Renal cortical epithelial cell (primary cell): ENCODE measurements at places on chromosomes 16 and 17.

GRCh38 chr16:27920391-27920891 lies 143.1 kb downstream of the GSG1L start:
- DNase-seq, result no peak

- DNase-seq, result peak; percentile 55
Observed at GRCh38 chr17:31487648-31488263, 96.3 kb downstream of the RAB11FIP4 start.

GRCh38 chr17:17924131-17924856 lies 47.9 kb downstream of the TOM1L2 start:
- no peak for DNase-seq

GRCh38 chr17:76354317-76354729 lies 607 bp upstream of the PRPSAP1 start:
- DNase-seq, result no peak

- no peak for DNase-seq
Observed at GRCh38 chr17:4142107-4142900, 526 bp downstream of the ZZEF1 start.

GRCh38 chr17:66746736-66747135 lies 88.2 kb upstream of the CACNG5 start:
- DNase-seq, result no peak

DNA sequence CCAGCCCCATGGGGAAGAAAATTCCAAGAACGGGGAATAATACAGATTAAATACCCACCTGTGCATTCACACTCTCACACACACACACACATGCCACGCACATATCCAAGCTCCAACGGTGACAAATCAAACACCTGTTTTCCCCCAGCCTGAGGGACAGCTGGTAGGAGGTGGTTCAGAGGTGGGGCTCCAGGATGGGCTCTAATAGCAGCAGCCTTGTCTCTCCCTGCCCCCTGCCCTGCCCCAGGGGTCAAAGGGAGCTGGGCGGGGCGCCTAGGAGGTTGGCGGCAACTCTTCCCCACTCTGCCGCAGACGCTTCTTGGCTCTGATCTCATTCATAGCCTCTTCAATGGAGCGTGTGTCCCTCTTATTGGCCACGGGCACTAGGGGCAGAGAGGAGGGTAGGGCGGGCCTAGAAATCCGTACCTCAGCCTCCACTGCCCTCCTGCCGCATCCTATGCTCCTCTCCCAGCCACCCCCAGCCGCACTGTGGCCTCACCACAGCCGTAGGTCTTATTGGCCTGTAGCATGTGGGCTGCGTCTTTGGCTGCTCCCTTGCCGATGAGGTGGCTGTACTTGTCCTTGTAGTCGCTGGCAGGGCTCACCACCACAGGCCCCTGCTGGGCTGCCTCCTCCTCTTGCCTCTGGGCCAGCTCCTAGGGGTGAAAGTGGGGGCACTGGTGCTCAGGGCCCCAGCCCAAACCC lies 8.2 kb downstream of the SPAG7 start:
- no peak for DNase-seq

DNA sequence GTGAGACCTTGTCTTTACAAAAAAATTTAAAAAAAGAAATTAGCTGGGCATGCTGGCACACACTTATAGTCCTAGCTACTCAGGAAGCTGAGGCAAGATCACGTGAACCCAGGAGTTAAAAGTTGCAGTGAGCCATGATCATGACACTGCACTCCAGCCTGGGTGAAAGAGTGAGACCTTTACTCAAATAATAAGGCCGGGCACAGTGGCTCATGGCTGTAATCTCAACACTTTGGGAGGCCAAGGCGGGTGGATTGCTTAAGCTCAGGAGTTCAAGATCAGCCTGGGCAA lies 11.5 kb upstream of the RIPOR1 start:
- no peak for DNase-seq

DNA sequence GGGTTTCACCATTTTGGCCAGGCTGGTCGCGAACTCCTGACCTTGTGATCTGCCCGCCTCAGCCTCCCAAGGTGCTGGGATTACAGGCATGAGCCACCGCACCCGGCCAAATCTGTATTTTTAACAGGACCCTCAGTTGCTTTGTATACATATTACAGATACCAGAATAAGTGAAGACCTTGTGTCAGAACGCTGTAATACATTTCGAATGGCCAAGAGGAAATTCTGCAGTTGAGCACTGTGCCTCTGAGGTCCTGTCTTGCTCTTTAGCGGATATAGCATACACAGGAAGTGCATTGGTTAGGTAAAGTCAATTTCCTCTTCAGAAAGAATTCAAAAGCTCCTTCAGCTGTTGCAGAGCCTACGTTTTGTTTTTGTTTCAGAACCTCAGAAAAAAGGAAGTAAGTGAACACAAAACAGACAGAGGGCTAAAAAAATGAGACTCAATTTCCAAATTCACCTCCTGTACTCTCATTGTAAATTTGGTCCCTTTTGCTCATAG lies 15.7 kb downstream of the CRLF3 start:
- DNase-seq, result no peak

GRCh38 chr16:10531582-10531981 lies 48.8 kb downstream of the EMP2 start:
- DNase-seq, result no peak

DNA sequence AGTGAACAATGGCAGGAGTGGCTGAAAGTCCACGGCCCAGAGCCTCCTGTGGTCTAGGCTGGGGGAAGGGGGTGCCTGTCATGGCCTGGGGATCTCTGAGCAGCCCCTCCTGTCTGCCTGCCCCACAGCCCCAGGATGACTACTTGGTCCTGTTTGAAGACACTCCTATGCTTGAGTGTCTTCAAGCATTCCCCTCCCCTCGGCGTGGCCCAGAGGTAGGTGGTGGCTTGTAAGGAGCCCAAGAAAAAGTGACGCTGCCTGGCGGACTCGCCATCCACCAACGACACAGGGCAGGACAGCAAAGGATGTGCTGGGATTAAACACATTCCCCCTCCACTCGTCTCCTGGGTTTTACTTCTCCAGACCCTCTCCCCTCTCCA lies 5.7 kb downstream of the SULT1A1 start:
- no peak for DNase-seq

- peak; percentile 72 for DNase-seq
Observed at GRCh38 chr16:88455610-88456355, 2.7 kb downstream of the ZFPM1 start.

DNA sequence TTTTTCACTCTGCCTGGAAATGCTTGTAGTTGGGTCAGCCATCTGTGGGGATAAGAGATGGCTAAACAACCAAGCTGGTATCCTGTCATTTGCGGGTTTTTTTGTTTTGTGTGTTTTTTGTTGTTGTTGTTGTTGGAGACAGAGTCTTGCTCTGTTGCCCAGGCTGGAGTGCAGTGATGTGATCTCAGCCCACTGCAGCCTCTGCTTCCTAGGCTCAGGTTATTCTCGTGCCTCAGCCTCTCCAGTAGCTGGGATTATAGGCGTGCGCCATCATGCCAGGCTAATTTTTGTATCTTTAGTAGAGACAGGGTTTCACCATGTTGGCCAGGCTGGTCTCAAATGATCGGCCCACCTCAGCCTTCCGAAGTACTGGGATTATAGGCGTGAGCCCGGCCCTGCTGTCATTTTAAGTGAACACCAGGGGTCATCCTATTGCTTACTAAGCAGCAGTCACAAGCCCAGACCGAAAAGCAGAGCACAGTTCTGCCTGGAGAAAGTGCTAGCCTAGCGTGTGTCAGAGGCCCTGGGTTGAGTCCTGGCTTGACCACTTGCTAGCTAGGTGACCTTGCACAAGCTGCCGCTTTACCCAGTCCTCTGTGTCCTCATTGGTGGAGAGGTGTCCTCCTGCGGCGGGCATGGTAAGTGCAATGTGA lies 4.6 kb downstream of the SMCR8 start:
- peak; percentile 73 for DNase-seq

DNA sequence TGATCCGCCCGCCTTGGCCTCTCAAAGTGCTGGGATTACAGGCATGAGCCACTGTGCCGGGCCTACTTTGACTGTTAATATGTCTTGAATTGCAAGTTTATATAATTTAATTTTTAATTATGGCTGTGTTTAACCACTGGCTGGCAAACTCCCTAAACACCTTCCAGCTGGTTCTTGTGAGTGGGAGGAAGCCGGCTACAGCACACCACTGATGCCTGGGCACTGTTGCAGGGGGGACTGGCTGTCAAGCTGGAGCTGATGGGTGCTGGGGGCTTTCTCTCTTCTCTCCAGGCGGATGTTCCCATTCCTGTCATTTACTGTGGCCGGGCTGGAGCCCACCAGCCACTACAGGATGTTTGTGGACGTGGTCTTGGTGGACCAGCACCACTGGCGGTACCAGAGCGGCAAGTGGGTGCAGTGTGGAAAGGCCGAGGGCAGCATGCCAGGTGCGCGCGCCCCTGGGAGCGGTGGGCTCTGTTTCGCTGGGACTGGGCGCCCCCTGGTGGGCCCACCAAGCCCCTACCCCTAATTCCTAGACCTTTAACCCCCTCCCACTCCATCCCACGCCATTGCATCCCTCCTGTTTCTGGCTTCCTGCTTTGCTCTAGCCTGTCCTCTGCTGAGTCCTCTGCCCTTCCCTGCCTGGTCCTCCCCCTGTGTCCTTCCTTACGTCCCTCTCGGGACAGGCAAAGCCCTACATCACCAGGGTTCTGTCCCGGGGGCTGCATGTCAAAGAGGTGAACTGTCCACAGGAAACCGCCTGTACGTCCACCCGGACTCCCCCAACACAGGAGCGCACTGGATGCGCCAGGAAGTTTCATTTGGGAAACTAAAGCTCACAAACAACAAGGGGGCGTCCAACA lies 9.5 kb downstream of the TBX21 start:
- DNase-seq, result no peak

GRCh38 chr17:68580236-68580770 lies 20.9 kb downstream of the FAM20A start:
- DNase-seq, result peak; percentile 92

- DNase-seq, result no peak
Observed at GRCh38 chr16:85649411-85650134, 36.5 kb downstream of the GSE1 start.

GRCh38 chr17:794876-795275 lies 12.7 kb downstream of the MRM3 start:
- peak; percentile 53 for DNase-seq

DNA sequence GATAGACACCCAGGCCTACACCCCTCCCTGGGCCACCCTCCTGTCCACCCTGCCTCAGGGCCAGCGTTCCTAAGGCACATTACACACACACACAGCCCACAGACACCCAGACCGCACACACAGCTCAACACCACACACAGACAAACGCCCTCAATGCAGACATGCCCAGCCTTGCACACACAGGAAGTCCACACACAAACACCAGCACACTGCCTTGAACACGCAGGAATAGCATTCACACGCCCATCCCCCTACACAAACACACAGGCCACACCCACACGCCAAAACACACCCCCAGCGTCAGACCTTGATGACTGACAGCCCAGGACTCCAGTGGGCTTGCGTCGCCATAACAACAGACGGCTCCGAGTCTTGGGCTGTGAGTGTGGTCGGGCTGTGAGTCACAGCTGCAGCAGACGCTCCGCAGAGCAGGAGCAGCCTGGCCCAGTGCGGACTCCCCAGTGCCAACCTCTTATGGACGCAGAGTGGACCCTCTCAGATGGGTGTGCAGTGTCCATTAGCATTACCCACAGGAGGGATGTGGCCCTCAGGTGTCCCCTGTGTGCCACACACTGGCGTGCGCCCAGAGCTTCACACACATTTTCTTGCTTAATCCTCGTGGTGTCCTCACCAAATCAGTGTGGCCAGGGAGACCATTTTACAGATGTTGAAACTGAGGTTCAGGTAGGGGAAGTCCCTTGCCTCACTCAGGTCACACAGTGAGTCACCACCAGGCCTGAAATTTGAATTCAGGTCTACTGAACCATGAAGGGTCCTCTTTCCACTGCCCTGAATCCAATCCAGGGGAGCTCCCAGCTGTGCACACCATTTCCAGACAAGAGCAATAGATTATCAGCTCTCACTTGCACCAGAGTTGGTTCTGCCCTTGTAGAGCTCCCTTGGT lies 17.8 kb upstream of the RAI1 start:
- DNase-seq, result peak; percentile 93

- peak; percentile 85 for DNase-seq
Observed at GRCh38 chr16:19517424-19518089, 4.3 kb downstream of the GDE1 start.

- DNase-seq, result no peak
Observed at GRCh38 chr16:8964462-8964861, 756 bp upstream of the USP7 start.

GRCh38 chr17:79993390-79994227 lies 42.1 kb downstream of the TBC1D16 start:
- peak; percentile 83 for DNase-seq

DNA sequence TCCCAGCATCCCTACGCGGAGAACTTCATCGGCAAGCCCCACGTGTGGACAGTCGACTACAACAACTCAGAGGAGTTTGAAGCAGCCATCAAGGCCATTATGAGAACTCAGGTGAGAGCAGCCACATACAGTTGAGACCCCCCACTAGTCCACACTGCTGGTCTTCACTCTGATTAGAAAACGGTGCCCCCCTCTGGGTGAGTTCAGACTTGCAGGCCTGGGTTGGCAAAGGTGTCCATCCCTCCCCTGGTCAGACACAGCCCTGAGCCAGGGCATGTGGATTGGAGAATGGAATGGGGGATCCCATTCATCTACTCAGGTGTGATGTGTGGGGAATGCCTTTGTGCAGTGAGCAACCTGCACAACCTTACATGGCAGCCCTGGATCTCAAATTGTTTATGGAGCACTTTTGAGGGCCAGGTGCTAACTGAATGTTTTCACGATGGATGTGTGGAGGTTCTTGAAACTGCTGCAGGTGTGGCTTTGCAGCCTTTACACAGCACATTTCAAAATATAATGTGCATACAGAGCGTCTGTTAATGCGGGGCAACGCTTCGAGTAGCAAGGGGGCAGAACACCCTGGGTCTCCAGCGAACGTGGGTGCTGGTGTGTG lies 72.6 kb downstream of the MGAT5B start:
- DNase-seq, result no peak

DNA sequence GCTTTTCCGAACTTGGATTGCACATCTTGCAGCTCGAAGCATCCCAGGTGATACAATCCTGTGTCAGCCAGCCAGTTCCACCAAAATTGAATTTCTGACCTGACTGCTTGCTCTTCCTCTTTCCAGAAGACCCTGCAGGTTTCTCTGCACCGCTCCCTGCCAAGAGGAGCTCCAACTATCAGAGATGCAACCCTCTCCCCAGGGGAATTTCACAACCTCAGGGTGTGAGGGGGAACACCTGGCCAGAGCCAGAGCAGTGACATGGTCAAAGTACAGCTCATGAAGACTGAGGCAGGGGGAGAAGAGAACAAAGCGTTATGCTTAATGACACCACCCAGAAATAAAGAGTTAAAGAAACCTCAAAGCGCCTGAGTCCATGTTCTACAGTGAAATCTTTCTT lies 25.0 kb downstream of the ZNF423 start:
- no peak for DNase-seq

DNA sequence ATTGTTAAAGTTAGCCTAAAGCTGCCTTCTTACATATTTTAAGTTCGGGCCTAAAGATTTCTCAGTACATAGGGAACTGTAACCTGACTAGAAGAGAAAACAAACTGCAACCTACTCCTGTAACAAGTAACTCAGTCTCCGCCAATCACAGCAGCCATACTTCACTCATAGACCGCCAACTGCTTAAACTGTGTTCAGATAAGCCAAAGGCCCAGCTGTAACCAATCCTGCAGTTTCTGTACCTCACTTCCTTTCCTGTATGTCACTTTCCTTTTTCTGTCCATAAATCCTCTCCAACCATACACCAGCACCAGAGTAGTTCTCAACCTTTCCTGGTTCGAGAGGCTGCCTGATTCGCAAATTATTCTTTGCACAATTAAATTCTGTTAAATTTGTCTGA lies 41.5 kb downstream of the GLG1 start:
- DNase-seq, result no peak

- DNase-seq, result peak; percentile 80
Observed at GRCh38 chr16:46857368-46857945, 26.5 kb upstream of the C16orf87 start.

GRCh38 chr17:50638966-50639713 lies 4.5 kb downstream of the ABCC3 start:
- peak; percentile 98 for DNase-seq
